Hepatic stellate cell (primary cell): ENCODE measurements at places on chromosomes 16 and 17.
A peak's percentile ranks its signal among the peaks of the same experiment; 100 is the strongest.

DNA sequence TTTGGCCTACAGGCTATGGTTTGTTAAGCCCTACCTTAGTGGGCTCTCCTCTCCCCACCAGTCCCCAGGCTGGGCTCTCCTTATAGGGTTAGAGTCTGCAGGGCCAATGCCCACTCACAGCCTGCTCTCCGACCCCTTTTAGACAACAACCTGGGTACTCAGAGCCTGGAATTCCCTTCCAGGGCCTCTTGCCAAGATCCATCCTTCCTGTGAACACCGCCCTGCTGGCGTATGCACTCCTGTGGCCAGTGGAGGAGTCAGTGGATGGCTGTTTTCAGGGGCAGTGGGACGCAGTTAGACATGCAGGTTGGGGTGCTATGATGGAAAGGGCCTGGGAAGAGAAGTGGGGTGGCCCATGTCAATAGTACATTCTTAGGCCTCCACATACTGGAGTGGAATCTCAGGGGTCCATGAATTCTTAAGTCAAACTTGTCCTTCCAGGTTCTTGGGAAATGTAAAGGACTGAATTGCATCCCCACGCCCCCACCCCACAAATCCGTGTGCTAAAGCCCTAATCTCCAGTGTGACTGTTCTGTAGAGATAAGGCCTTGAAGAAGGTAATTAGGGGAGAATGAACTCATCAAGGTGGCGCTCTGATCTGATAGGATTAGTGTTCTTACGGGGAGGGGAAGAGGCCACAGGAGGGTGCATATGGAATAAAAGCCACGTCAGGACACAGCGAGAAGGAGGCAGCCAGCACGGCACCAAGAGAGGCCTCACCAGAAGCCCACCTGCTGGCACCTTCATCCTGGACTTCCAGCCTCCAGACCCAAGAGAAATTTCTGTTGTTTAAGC, 81.6 kb upstream of the CACNG5 start:
- no peak for DNase-seq

- DNase-seq = no peak
Observed at GRCh38 chr16:48497932-48498768, 111.8 kb downstream of the N4BP1 start.

DNA sequence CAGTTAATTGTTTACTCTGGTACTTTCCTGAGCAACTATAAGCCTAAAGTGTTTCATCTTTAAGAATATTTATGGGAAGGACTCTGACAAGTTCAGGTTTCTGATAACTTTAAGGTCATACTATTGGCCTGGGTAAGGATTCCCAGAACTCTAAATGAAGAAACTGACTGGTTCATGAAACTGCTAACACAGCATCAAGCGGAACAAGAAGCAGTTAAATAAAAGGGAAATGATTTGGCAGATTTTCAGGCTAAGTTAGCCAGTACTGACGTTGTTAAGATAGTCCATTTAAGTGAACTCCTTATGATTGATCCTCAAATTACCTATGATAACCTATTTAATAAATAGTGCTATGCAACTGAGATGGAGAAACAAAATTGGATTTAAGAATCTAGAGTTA, 101.6 kb upstream of the CES5A start:
- no peak for DNase-seq

- peak; percentile 88 for DNase-seq
Observed at GRCh38 chr16:17397499-17397891, 73.3 kb downstream of the XYLT1 start.

DNA sequence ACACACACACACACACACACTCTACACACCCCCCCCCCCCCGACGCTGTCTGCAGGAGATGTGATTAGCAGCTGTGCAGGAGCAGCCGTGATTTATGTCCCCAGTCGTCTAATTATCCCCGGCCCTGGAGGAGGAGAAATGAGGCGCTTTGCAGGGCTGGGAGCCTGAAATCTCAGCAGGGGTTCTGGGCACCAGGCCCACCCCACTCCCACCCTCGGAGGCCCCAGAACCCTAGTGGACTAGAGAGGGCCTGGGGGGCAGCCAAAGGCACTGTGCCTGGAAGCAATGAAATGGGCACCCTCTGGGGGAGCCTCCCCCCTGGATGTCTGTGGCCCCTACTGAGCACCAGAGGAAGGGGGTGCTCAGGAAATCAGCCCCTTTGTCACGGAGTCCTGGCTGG, 134.2 kb upstream of the CIBAR2 start:
- DNase-seq = no peak

DNA sequence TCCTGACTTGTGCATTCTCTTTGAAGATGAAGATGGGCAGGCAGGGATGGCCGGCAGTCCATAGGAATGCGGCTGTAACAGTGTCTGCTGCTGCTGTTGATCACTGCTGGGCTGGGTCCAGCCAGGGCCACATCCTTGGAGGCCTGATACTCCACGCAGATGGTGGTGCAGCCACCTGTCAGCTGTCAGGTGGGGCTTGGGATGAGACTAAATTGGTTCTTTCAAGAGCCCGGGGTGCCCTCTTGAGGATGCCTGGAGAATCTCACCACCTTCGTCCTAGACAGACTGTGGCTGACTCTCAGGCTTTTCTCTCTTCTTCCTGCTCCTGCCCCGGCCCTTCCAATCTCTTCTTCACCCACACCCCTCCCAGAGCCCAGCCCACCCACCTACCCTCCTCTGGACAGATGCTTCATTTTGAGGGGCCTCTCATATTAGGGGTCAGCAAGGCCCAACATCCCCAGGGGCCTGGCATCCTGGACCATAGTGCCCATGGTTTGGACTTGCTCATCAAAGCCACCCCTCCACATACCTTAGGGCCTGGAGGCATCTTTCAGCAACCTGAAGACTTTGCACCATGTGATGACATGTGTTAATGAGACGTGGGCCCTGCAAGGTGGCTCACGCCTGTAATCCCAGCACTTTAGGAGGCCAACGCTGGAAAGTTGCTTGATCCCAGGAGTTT, 19.1 kb downstream of the OSBPL7 start:
- peak; percentile 59 for DNase-seq

GRCh38 chr17:44350733-44351226, 5.7 kb downstream of the GRN start:
- peak; percentile 89 for DNase-seq

- DNase-seq = no peak
Observed at GRCh38 chr17:27579897-27580321, 51.1 kb upstream of the LGALS9 start.

- no peak for DNase-seq
Observed at GRCh38 chr16:8948069-8948593, 15.6 kb downstream of the USP7 start.

- DNase-seq = peak; percentile 84
Observed at GRCh38 chr17:8057691-8058114, 18.8 kb downstream of the ALOX15B start.

DNA sequence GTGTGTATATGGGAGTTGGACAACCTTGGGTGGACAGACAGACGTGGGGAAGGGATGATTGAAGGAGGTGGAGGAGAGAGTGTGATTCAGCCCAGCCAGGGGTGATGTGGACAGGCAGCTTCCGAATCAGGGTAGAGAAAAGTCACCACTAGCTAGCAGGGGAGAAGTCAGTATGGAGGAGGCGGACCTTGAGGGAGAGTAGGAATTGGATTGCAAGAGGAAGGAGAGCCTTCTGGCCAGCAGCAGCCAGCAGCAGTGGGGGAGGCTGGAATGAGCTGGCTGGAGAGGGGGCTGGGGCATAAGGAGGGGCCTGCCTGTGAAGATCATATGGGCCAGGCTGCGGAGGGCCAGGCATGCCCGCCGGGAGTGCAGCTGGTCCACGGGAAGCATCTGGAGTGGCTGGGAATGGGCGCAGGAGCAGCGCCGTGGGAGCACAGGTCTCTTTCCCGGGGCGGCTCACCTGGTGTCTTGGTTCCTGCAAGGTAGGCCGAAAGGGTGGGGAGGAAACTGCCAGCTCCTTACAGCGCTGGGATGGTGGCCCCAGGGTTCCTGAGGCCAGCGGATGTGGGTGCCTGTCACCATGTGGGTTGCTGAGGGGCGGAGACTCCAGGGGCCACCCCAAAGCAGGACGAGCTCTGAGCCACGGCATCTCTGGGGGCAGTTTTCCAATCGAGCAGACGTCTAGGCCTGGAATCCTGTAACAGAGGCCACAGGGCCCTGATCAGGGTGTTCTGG, 235.3 kb downstream of the SEC14L1 start:
- DNase-seq = no peak

GRCh38 chr17:74082886-74083285, 120.6 kb upstream of the RPL38 start:
- DNase-seq = no peak

- no peak for DNase-seq
Observed at GRCh38 chr16:74556375-74556922, 50.5 kb downstream of the GLG1 start.

DNA sequence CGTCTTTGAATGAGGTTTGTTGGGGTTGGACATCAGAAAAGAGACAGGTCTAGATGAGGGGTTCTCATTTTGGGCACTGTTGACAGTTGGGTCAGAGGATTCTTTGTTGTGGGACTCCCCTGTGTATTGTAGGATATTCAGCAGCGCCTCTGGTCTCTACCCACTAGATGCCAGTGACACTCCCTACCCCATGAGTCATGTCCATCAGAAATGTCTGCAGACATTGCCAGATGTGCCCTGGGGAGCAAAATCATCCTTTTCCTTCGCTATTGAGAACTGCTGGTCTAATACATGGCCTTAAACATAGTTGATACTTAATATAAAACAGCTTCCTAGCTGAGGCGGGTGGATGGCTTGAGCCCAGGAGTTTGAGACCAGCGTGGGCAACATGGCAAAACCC, 3.1 kb downstream of the ABAT start:
- no peak for DNase-seq

DNA sequence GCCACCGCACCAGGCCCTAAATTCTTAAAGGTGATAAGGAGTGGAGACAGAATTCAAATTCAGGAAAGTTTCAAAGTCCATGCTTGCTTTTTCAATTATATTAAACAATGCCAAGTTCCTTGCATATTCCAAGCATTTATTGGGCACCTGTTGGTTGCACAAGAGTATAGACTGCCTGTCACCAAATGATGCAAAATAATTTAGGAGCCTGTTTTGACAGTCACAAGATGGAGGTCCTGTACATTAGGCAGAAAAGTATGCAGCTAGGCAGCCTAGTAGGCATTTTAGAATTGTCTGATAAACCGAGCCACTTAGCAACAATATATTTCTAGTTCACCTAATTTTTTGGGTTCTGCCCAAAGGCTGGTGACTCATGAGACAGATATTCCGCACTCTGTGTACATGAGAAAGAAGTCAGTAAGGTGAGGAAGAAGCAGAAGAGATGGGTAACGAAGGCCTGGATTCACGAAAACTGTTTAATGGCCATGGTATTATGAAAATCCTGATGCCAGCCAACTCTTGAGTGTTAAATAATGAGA, 7.3 kb downstream of the ACACA start:
- DNase-seq = no peak

DNA sequence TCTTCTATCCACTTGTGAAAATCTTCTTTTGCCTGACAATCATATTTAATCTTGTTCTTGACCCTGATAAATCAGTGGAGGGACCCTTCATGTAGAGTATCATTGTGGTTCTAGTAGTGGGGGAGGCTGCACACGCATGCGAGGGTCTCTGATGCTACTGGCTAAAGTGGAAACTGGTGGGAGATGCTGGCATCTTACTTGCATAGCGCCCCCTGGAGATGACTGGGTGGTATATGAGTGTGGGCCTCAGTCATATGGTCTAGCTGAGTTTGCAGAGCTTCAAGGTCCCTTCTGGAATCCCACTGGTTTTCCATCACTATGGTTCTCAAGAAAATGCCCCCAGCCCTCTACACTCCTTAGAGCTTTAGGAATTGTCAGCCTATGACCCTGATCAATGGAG, 236.4 kb upstream of the AXIN2 start:
- no peak for DNase-seq

- no peak for DNase-seq
Observed at GRCh38 chr17:15659663-15660062, 24.4 kb downstream of the TRIM16 start.

DNA sequence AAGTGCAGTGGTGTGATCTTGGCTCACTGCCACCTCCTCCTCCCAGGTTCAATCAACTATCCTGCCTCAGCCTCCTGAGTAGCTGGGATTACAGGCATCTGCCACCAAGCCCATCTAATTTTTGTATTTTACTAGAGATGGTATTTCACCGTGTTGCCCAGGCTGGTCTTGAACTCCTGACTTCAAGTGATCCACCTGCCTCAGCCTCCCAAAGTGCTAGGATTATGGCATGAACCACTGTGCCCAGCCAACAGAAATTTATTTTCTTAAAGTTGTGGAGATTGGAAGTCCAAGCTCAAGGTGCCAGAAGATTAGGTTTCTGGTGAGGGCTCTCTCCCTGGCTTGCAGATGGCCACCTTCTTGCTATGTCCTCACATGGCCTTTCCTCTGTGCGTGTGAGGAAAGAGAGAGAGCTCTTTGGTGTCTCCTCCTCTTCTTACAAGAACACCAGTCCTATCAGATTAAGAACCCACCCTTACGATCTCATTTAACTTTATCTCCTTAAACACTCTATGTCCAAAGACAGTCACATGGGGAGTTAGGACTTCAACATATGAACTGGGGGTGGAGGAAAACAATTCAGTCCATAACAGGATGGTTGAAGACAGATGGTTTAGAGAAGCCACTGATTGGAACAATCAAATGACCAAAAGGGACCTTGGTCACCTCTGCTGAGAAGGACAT, 31.8 kb downstream of the C16orf82 start:
- DNase-seq = no peak

- no peak for DNase-seq
Observed at GRCh38 chr16:23122144-23122543, 27.1 kb downstream of the USP31 start.

DNA sequence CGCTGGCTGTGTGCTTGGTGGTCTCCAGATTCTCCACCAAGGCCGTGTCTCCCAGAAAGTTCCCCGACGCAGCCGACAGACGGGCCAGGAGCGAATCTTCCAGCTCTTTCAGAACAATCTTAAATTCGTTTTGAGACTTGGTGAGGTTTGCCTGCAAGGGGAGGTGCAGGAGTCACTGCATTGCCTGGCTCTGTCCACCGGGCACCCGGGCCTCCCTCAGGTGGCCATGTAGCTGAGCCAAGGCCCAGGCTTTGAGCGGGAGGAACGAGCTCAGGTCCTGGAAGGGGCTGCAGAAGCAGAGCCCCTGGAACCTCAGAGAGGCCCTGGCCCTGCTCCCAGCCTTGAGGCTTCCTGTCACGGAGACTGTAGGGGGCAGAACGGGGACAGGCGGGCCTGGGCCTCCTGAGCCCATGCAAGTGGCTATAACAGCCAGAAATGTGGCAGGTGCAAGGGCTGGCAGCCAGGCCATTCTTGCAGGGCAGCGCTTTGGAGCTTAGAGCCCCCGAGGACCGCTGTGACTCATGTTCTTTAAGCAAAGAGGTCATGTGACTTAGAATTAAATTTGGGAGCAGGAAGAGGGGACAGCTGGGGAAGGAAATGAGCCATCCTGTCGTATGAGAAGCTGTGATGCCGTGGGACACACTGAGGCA, 72.4 kb downstream of the PGS1 start:
- DNase-seq = no peak

- no peak for DNase-seq
Observed at GRCh38 chr16:81241706-81242105, 3.2 kb downstream of the BCO1 start.

DNA sequence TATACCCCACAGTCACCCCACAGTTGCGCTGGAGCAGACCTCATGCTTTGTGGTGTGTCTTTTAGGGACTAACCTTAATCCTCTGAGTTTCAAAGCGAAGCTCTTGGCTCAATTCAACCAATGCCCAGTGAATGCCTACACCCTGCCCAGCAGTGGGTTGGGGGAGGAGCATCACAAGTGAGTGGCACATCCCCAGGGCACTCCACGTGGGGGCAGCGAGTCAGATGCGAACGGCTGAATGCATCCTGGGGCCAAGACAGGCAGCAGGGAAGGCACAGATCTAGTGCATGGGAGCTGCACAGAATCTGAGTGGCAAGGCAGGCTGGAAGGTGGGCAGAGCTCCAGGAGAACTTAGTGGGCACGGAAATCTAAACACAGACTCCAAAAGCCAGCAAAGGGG, 39.2 kb downstream of the IFT140 start:
- DNase-seq = no peak

GRCh38 chr16:58276346-58276951, 18.4 kb downstream of the PRSS54 start:
- no peak for DNase-seq
